ENCODE measurements at places on chromosomes 2 and 18.

DNA sequence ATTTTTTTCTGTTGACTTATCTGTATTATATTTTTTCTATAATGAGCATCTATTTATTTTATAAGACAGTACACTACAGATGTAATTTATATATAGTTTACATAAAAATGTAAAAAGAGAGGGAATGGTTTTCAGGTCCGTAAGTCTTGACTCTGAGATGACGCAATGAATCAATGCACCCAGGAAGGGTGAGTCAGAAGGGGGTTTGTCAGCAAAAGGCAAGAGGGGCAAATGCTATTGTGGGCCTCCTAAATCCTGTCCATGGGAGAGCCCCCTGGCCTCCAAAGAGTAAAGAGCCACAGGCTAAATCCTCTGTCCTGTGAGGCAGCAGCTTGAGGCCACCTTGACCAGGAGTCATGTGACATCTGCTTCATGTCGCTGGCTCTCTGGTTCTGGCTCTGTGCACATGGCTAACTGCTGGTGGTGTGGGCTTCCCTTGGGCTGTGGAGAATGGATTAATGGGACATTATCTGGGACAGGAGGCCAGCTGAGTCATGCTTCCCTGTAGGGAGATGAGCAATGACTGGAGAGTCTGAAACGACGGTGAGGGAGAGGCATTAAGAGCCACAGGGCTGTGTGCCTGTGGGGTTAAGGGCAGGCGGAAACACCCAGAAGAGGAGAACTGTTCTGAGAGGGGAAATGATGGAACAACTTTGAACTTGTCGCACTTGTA lies 22.8 kb upstream of the ASB18 start:
- no peak for DNase-seq

- DNase-seq, result no peak
Measured at GRCh38 chr2:103823847-103824246, 1030.1 kb upstream of the POU3F3 start.

GRCh38 chr2:25198209-25198525 lies 29.8 kb upstream of the POMC start:
- no peak for DNase-seq

- no peak for DNase-seq
Measured at GRCh38 chr2:120825370-120826259, 89.9 kb downstream of the GLI2 start.

GRCh38 chr18:59466980-59467379 lies 107.9 kb upstream of the LMAN1 start:
- DNase-seq, result no peak

GRCh38 chr2:181471226-181471625 lies 14.0 kb downstream of the ITGA4 start:
- no peak for DNase-seq

DNA sequence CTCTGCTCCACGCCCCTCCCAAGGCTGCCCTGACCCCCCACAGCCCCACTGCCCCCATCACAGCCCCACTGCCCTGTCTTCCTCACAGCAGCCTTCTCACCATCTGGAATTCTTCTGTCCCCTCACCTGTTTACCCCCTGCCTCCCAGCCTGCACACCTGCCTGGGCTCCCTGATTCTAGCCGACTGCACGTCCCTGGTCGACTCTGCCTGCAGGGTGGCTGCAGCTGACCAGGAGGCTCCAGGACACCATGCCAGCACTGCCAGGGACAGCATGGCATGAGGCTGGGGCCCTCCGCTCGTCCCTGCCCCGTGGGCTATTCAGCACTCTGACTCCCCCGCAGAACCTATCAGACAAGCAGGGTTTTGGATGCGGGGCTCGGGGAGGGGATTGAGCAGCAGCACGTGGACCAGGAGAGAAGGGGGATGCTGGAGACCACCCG lies 254.1 kb downstream of the HDAC4 start:
- DNase-seq, result no peak

GRCh38 chr2:235343869-235344268 lies 150.0 kb upstream of the AGAP1 start:
- DNase-seq, result no peak

GRCh38 chr2:108184419-108184818 lies 55.3 kb upstream of the SULT1C3 start:
- no peak for DNase-seq

Measured in stimulated activated CD8-positive, alpha-beta memory T cell treated with anti-CD3 and anti-CD28 coated beads, Interleukin-4, amount 100 ng/mL, for 48 hours (primary cell).